Keratinocyte (primary cell): ENCODE measurements at places on chromosomes 11 and 22.

- DNase-seq: no peak
Observed at GRCh38 chr22:17767233-17768065, 6.8 kb downstream of the BID start.

DNA sequence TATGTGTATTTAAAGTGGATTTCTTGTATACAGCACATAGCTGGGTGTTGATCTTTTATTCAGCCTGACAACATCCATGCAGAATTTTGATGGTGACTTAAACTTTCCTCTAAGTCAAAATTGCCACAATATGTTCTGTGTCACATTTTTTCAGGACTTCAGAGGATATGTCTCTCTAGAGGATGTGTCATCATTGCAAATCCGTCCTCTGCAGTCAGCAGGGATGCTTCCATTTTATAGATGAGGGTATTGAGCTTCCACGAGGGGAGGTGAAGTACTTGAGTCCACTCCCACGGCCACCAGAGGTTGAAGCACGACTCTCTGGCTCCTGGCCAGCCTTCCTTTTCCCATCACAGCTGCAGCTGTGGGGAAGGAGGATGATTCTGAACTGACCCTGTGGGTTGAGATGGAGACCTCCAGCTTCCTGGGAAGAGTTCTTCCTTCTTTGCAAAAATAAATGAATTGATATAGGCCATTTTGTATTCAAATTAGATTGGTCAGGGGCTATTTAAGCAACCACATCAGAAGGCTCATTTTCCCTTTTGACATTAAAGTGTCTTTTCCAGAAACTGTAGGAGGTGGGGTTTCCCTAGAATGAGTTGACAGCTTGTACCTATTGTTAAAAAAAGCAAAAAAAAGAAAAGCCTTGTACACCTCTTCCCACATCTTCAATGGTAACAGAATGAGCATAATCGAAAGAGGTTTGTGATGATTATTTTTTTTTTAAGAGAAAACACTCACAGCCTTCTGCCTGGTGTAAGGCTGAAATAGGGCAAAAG is 55.2 kb upstream of the MYEOV start:
- no peak for DNase-seq

DNA sequence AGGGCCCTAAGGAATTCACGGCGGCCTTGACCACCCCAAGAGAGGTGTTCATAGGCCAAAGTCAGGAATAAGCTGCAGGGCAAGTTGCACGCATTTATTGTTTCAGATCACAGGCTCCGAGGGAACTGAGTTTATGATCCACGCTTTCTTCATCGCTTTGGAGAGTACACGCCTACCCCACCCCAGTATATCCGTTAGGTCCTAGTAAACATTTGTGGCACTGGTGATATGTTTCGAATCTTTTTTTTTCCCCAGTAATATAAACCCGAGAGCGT is 805 bp downstream of the GANAB start:
- no peak for DNase-seq

DNA sequence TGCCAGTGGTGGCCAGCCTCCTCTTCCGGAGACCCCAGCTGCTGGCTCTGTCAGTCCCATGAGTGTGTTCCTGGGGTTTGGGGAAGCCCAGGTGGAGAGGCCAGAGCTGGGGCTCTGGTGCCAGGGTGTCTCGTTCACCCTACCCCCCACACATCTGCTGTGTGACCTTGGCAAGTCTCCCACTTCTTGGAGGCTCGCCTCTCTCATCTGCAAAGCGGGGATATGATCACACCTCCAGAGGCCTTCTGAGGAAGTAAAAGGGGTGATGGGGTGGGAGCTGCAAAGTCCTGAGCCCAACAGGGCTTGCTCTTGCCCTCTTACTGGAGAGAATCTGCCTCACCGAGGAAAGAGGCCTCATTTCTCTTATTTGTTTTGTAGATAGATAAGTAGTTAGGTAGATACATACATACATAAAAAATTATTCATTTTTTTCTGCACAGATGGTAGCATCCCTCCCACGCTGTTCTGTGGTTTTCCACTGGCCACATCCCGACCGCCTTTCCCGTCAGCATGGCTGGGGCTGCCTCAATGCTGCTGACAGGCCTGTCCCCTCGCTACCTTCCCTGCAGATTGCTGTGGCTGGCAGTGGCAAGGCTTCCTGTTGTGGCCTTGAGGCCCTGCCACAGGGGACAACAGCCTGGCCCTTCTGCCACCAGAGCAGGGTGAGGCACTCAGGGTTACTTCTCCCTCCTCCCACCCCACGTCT is 23.9 kb downstream of the MYO7A start:
- no peak for DNase-seq

DNA sequence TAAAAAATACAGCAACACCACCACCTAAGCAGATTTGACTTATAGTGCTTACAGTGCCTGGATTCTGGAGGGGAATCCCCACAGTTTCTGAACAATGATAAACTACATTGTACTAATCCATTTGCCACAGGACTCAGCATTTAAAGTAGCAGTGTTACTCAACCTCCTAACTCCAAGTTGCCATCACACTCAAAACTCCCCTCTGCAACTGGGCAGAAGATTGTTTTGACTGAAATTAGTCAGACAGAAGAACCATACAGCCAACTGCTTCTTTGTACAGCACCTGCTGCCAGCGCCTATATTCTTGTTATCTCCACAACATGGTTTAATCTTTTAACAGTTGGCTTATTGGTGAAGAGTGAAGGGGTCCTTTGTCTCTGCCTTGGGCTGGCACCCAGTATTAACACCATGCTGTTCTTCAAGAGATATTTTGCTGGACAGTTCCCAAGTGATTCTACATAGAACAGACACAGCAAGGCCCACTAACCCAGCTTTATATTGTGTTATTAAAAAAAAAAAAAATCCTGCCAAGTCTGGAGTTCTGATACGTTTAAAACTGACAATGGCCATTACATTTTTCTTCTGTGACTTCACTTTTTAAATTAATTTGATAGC is 273.2 kb downstream of the DCDC1 start:
- no peak for DNase-seq

- DNase-seq: no peak
Observed at GRCh38 chr11:27931770-27932169, 176.2 kb downstream of the KIF18A start.

GRCh38 chr11:117287668-117288067 is 3.5 kb upstream of the BACE1-AS start:
- DNase-seq: no peak

DNA sequence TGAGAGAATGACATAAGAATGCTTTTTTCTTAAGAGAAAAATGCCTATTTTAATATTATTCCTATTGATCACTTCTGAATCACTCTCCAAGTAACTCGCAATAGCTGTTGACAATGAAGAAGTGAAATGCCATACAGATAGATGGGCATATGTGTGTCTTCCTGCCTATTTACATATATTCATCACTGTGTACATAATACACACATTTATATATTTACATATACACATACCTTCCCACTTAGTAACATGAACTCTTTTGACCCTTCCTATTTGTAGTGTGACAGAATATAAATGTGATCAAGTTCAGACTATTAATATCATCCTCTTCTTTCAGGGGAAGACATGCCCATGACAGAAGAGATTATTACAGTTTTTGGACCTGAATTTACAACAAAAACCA is 756.7 kb downstream of the DLG2 start:
- no peak for DNase-seq

- no peak for DNase-seq
Observed at GRCh38 chr11:105144887-105145286, 5.3 kb upstream of the CARD18 start.

- DNase-seq: no peak
Observed at GRCh38 chr22:22038178-22038880, 55.7 kb upstream of the TOP3B start.

- DNase-seq: no peak
Observed at GRCh38 chr11:35583126-35583525, 35.1 kb upstream of the FJX1 start.

- DNase-seq: no peak
Observed at GRCh38 chr11:76657187-76658170, 13.1 kb downstream of the LRRC32 start.

DNA sequence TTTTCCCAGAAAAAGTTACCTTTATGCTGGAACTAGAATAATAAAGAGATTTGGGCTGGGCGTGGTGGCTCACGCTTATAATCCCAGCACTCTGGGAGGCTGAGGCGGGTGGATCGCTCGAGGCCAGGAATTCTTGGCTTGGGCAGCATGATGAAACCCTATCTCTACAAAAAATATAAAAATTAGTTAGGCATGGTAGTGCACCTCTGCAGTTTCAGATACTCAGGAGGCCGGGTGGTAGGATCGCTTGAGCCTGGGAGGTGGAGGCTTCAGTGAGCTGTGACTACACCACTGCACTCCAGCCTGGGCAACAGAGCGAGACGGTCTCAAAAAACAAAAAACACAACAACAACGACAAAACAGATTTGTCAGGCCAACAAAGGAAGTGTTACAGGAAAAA is 119.3 kb upstream of the OR9Q1 start:
- no peak for DNase-seq

- DNase-seq: no peak
Observed at GRCh38 chr11:6486938-6487337, 5.6 kb downstream of the TIMM10B start.

DNA sequence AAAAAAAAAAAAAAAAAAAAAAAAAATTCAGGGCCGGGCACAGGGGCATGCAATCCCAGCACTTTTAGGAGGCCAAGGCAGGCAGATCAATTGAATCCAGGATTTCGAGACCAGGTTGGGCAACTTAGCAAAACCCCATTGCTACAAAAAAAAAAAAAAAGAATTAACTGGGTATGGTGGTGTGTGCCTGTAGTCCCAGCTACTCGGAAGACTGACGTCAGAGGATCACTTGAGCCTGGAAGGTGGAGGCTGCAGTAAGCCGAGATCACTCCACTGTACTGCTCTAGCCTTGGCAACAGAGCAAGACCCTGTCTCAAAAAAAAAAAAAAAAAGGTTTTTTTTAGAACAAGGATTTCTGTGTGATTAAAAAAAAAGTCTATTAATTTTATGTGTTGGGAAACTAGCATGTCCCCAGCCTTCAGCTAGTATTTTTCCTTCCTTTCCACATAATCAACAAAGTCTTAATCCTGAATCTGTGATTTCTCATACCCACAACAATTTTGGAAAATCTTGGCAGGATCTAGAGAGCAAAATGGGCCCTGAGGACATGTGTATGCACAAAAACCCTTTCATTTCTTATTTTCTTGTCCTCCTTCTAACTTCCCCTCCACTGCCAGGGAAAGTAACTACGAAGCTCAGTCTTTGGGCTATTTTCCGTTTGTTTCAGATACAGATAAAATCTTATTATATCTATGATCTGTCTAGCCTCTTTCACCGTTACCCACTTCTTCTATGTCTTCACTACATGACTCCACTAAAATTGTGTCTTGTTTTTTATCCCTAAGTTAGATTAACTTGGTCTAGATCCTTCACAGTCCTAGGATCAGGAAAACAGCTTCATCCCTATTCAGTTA is 5.7 kb upstream of the AMBRA1 start:
- no peak for DNase-seq

DNA sequence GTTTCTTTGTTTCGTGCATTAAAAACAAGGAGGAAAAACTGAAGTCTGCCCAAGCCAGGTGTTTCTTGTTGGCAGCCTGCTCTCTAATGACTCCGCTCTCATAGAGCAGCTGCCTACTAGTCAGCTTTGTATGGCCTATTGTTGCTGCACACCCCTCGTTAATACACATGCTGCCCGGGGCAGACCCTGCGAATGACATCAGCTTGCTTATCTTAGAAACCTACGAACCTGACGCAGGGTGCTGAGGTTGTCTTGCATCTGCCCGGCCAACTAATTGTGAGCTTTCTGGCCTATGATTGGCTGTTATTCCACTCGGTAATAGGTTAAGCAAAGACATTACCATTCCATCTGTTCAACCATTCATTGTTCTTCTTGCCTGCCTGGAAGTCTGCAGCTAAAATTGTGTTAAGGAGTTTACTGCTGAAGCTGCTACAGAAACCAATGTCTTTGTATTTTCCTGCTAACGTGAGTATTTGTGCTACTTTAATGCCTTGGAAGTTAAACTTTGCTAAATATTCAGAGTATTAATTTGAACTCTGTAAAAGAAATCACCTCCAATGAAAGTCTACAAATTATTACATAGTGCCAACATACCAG is 37.5 kb downstream of the ZC3H12C start:
- peak; percentile 80 for DNase-seq

- DNase-seq: no peak
Observed at GRCh38 chr11:104124979-104125378, 39.0 kb downstream of the PDGFD start.

- no peak for DNase-seq
Observed at GRCh38 chr11:83727251-83727650, 441.1 kb upstream of the CCDC90B start.

- no peak for DNase-seq
Observed at GRCh38 chr11:18307461-18308139, 14.3 kb downstream of the HPS5 start.

GRCh38 chr11:128882451-128882850 is 8.7 kb upstream of the KCNJ5 start:
- DNase-seq: no peak

- DNase-seq: no peak
Observed at GRCh38 chr22:46798366-46799350, 36.2 kb downstream of the TBC1D22A start.

GRCh38 chr11:69366591-69366990 is 72.6 kb downstream of the MYEOV start:
- DNase-seq: no peak

- DNase-seq: no peak
Observed at GRCh38 chr11:97430877-97431276, 1041.1 kb downstream of the JRKL start.

DNA sequence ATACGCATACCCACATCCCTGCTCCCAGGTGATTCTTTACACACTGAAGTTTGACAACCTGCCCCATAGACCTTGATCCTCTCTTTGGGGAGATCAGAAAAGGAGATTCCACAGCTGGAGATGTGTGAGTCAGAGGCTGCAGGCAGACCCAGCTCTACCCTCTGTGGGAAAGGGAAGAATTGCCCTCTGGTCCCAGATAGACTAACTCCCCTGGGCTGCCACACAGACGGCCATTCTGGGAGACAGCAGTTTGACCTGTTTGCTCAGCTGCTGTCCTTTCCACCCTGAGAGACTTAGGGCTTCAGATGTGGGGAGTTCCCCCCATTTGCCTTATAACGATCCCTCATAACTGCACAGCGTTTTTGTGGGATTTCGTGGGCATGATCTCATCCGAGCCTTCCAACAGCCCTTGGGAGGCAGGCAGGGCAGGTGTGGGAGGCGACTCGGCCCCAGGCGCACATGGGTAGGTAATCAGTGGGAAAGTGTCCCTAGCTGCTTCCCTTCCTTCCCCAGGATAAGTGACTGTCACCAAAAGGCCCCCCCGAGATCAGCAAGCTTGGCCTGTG is 14.1 kb downstream of the FAM83F start:
- DNase-seq: no peak

DNA sequence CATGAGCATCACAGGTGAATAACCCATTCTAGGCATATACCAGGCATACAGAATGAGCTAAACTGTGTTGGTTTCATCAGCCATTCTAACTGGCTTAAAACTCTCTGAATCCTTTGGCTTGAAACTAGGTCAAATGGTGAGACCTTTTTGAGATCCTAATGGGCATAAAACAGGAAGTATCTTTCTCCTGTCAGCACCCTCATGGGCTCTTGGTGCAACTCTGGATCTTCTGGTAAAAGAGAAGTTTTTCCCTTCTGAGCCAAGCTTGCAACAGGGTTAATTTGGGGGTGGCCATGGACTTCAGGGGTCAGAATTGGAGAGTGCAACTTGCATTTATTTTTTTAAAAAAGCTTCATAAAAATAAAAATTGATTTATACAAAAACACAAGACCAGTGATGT is 67.9 kb upstream of the GRAMD1B start:
- no peak for DNase-seq

GRCh38 chr11:118618991-118619375 is 11.6 kb downstream of the PHLDB1 start:
- DNase-seq: no peak

GRCh38 chr11:63459586-63459985 is 31.4 kb downstream of the PLAAT5 start:
- DNase-seq: no peak
